ENCODE measurements at places on chromosomes 13 and 19.

- no peak for DNase-seq
These were observed 954 bp upstream of the RASIP1 start for GRCh38 chr19:48741129-48741999.

- DNase-seq: no peak
These were observed 14.3 kb downstream of the IGSF23 start for GRCh38 chr19:44627631-44628030.

- peak; percentile 1 for DNase-seq
These were observed 299.3 kb upstream of the ARGLU1 start for GRCh38 chr13:106867249-106867648.

GRCh38 chr19:4328243-4328990, 10.2 kb downstream of the STAP2 start:
- peak; percentile 94 for DNase-seq

- DNase-seq: no peak
These were observed 929 bp downstream of the GNG7 start for GRCh38 chr19:2701361-2702169.

GRCh38 chr19:13839130-13839937, 37.6 kb upstream of the NANOS3 start:
- DNase-seq: peak; percentile 33
